ENCODE measurements at places on chromosomes 7 and 10. TPM values are rescaled to one million over a fixed set of nuclear protein-coding genes. Genes with fewer than 3 reads are reported as not detected.

The DOCK4 gene
- total RNA-seq = 0.19 TPM

The KLF14 gene
- total RNA-seq = not detected

The GSAP gene
- total RNA-seq = 59.8 TPM

DNA sequence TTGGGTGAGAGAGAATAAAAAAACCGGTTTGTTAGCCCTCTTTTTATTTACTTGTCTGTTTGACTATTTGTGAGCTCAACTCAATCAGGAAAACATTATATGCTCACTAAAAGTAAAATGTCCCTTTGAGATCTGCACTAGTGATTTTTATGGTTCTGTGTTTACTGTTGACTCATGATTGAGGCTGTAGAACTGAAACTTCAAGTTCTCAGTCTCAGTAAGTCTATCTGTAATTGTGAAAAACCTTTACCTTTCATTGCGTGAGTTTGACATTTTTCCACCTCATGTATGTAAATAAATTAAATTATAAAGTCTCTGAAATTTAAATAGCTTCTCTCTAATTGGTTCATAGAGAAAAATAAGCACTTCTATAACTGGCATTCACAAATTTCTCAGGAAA lies 17.0 kb upstream of the CASD1 start:
- no peak for DNase-seq

GRCh38 chr7:73345951-73346350 lies 18.0 kb downstream of the FKBP6 start:
- no peak for DNase-seq

DNA sequence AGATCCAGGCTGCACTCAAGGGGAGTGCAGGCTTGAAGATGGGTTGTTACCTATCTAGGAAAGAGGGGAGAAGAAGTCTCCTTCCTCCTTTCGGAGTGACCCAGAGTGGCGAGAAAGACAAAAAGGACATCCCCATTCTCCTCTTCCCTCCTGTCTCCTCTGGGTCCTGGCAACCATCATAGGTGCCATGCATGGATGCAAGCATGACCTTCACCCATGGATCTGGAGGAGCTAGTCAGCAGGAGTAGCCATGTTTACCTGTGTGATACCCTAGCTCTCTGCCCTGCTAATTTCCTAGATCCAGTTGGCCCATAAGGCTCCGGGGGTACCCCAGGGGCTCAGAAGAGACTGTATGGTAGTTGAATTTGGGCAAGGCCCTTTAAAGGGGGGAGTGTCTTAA lies 17.2 kb upstream of the CROT start:
- no peak for DNase-seq

Data from naive thymus-derived CD4-positive, alpha-beta T cell (primary cell).